Hypothalamus (tissue), 51 donors: ENCODE measurements at places on chromosomes 4 and X.
A peak's percentile ranks its signal among the peaks of the same experiment; 100 is the strongest.

- no peak for DNase-seq
Measured at GRCh38 chr4:171464499-171464898, 348.7 kb upstream of the GALNTL6 start.

DNA sequence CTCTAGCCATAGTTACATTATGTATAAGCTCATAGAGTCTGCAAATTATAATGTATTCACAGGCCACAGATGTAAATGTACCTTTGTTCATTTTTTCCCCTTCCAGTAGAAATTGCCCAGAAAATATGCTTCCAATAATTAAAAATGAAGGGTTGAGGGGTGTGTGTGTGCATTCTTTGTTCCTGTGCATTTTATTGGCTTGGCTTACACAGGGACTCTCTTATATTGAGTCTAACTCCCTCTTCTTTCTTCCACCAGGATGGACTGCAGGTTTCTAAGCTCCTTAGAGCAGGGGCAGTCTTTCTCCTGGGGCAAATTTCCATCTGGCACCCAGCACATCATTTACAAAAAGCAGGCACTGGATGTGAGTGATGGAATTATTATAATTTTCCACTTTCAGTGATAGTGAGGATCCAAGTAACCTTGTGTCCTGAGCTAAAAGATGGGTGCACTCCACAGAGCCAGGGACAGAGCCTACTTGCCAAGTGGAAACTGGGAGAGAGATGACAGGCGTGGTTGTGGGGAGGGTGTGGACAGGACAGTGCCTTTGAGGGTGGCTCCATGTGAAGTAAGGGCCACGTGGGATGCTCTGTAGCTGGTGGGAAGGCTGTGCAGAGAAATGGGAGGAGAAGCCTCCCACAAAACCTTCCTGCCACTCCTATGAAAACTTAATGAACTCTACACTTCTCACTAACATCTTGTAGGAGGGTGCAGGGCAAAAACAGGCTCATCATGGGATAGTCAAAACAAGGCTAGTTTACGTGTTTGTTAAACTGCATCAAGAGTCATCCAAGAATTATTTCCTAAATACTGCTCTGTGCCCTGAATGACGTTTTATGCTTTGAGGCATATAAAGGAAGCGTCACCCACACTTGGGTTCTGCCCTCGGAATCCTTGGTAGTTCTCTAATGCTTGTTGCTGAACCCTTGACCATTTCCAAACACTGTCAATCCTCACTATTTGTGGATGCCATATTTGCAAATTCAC is 16.0 kb downstream of the IGFBP7 start:
- no peak for DNase-seq

DNA sequence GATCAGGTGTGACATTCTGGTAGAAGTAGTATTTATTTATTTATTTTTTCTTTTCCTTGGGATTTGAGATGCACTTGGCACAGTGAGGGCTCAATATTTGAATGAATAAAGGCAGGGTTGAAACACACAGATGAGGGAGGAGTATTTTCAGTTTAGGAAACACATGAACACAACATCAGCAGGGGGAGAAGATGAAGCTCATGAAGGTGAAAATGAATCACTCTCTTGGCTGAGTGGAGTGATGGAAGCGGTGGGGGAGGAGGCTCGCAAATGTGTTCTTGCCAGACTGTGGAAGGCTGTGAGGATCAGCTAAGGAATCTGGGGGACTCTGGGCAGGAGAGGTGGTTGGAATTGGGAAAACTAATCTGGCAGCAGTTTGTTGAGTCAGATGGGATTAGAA is 55.3 kb downstream of the ARHGAP10 start:
- DNase-seq, result no peak

DNA sequence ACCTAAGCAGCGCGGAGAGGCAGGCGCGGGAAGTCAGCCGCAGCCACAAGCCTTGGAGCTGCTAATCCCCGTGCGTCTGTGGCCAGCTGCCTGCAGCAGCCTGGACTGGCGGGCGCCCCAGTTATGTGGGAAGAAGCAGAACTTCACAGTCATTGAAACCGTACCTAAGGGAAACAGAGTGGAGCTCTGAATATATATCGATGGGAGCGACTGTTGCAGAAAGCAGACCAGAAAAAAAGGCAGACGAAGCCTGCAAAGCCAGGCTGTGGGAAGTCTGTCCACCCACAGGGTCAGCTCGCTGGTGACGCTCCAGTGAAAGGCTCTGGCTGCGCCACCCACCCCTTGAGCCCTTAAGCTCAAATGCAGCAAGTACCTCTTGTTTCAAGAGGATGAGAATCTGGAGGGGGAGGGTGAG is 24.7 kb downstream of the KCNE5 start:
- no peak for DNase-seq

DNA sequence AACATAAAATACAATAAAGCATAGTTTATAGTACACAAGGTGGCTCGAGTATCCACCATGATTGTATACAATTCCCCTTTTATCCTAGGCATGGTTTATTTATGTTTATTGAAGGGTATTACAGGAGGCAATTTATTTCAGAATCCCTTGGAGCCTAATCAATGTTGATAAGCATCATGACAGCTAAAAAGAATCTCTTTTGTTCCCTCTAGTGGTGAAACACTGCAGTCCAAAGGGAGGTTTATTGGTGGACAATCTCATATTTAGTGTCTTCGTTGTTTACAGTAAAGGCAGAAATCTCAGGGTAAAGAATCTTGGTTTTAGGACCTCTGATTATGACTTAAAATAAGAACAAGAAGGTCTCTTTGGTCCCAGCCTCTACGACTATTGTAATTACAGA is 1712.5 kb downstream of the C4orf33 start:
- DNase-seq, result no peak

- no peak for DNase-seq
Measured at GRCh38 chr4:86946868-86947500, 12.2 kb downstream of the AFF1 start.

DNA sequence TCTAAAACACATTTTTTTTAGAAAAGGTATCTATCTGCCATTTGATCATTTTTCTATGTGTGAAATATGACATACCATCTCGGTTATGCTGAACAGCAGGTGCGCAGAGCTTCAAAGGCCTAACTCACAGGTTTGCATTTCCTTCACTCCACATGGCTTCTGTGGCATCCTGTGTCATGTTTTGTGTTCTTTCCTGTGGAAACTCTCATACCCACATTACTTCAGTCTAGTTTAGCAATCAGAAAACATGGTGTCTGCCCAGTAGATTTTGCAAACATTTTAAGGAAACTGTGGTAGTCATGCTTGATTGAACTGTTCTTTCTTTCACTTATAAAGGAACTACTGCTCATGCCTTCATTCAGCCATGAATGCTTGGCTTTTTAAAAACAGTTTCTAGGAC is 11.3 kb upstream of the ARAP2 start:
- no peak for DNase-seq

DNA sequence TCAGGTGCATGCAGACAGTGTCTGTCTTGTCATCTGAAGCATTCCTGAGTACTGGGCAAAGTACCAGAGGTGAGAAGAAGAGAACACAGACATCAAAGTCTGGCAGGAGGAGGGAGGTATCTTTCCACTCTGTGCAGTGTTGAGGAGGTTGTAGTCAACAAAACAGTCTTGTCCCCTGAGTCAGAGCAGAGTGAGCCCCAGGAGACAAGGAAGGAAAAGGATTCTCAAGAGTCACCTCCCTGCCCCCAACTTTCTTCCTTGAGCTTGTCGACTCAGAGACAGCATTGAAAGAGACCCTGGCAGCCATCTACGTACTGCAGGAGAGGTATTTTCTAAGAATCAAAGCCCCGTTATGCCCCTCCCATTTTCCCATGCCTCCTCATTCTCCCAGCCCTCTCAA is 4.4 kb upstream of the SRPX start:
- no peak for DNase-seq

- DNase-seq, result no peak
Measured at GRCh38 chrX:34063616-34064015, 68.5 kb downstream of the FAM47A start.

DNA sequence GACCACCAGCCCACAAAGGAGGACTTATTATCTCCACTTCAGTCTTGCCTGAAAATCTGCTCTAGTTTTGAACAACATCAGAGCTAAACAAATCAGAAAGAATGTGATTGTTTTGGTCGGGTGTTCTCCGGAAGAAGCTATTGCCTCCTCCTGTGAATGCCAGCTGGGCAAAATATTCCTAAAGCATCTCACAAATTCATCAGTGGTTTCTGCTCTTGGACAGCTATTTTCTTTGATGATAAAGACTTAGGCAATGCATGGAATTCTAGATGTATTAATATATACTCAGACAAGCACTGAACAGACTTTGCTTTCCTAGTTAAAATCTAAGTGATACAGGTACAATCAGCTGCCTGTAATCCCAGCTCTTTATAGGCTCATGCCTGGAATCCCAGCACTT is 71.8 kb downstream of the ASMT start:
- DNase-seq, result no peak

DNA sequence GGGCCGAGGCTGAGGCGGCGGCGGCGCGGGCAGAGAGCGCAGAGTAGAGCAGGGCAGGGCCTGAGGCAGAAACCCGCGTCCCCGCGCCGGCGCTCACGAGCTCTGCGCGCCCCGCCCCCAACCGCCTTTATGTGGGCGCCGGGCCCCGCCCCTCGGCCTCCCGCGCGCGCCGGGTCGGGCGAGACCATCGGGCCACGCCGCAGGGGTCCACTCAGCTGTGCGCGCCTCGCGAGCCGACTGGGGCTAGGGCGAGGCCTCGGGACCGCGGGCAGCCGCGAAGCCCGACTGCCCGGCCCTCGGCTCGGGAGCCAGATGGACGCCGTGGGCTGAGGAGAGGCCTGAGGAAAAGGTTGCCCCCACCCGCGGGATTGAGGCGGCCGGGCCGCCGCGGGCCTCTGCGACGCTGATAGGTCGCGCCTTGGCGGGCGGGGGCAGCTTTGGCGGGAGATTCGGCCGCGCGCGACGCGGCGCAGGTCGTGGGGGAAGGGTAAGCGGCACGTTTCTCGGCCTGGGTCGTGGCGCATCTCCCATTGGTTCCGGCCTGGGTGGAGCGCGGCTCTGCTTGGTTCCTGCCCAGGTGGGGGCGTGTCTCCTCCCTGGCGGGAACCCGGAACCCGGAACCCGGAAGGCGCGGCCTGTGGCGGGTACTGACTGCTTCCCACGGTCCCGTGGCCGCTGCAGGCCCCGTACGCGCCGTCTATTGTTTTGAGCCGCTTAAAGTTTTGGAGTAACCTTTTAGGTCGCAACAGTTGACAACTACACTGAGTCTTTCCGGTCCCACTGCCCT is at the start of gene SLBP:
Gene SLBP, minus strand, starts transcription at position 104 of the 787 bp plus-strand sequence. CDS start 131 bp downstream, outside the sequence.
- peak; percentile 92 for DNase-seq

GRCh38 chr4:106450249-106450648 is 81.7 kb upstream of the GIMD1 start:
- DNase-seq, result no peak

- no peak for DNase-seq
Measured at GRCh38 chr4:39067451-39067850, 5.4 kb downstream of the KLHL5 start.

- no peak for DNase-seq
Measured at GRCh38 chr4:17153572-17153971, 255.1 kb upstream of the LDB2 start.

GRCh38 chr4:56856656-56857055 is 35.2 kb upstream of the SPINK2 start:
- no peak for DNase-seq

DNA sequence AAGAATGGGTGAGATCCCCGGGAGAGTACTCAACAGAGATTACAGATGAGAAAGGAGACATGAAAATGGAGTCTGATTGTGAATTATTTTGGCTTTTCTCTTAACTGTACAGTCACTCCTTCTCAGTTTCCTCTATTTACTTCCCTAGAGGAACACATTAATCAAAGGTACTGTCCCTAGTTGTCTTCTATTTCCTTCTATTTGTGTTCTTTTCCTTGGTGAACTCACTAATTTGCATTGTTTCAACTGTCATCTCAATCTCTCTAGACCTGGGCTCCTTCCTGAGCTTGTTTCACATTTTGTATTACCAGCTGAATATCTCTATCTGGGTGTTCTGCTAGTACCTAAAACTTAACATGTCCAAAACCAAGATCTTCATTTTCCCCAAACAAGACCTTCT is 59.8 kb downstream of the ABCB7 start:
- DNase-seq, result no peak

DNA sequence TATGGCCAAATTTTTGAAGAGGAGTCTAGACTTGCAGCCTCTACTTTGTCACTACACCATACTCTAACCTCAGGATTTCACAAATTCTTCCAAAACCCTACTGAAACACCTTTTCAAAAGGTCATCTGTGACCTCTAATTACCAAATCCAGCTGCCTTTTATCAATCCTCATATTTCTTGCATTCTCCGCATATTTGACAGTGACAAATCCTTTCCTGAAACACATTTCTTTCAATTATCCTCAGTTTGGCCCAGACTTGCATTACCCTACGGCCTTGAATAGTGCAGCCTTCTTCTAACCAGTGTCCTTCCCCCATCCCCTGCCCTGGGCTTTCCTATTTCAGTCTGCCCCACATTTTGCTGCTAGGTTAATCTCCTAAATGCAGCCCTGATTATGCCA is 25.5 kb downstream of the MID2 start:
- DNase-seq, result no peak

- peak; percentile 65 for DNase-seq
Measured at GRCh38 chrX:8731559-8732395, at the start of gene ANOS1. Gene ANOS1, minus strand, starts transcription at chrX:8732137. Its CDS starts 101 bp downstream, at chrX:8732036.

GRCh38 chr4:125369098-125369497 is 54.3 kb downstream of the FAT4 start:
- no peak for DNase-seq

GRCh38 chrX:97009391-97009790 is 125.7 kb downstream of the RPA4 start:
- no peak for DNase-seq

DNA sequence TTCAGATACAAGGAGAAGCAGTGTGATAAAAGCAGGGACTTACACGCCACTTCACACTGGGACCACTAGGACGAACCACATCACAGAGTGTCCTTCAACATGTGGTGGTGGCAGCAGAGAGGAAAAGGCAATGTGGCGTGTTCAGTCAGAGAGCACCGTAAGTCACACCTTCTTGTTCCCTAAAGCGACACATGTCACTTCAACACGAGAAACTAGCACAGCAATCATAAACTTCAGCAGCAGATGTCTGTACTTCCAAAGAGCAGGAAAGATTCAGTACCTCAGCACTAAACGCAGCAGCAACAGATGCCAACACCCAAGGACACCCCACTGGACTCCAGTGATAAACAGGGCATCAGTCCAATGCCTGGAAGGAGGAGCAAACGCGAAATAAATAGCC is 96.7 kb downstream of the AREG start:
- no peak for DNase-seq

GRCh38 chr4:65502131-65502701 is 168.1 kb downstream of the EPHA5 start:
- DNase-seq, result no peak

GRCh38 chrX:38126179-38126578 is 94.5 kb downstream of the SRPX start:
- DNase-seq, result no peak

GRCh38 chr4:188221090-188221489 is 81.8 kb downstream of the TRIML1 start:
- DNase-seq, result no peak

- DNase-seq, result no peak
Measured at GRCh38 chrX:132592880-132593279, 104.0 kb upstream of the MBNL3 start.

GRCh38 chr4:15368856-15369255 is 59.0 kb upstream of the C1QTNF7 start:
- no peak for DNase-seq
